Spinal cord (tissue), 10 donors: ENCODE measurements at places on chromosomes 5 and 9. TPM values are rescaled to one million over a fixed set of nuclear protein-coding genes. Genes with fewer than 3 reads are reported as not detected.

TXNDC8 gene
- not detected for polyA plus RNA-seq

RAD50 gene
- polyA plus RNA-seq = 22.0 TPM

IFNB1 gene
- not detected for polyA plus RNA-seq

ACER2 gene
- polyA plus RNA-seq = 2.8 TPM

FAM151B gene
- 3.7 TPM for polyA plus RNA-seq

C9 gene
- polyA plus RNA-seq = not detected

CARTPT gene
- polyA plus RNA-seq = 30.1 TPM

PCDHGB2 gene
- 9.0 TPM for polyA plus RNA-seq

ENHO gene
- 193 TPM for polyA plus RNA-seq

GDNF gene
- 0.47 TPM for polyA plus RNA-seq

NR5A1 gene
- polyA plus RNA-seq = 0.08 TPM

KIF4B gene
- polyA plus RNA-seq = 0.14 TPM

PLK2 gene
- 48.2 TPM for polyA plus RNA-seq

IPO11 gene
- 22.3 TPM for polyA plus RNA-seq

OR1J2 gene
- not detected for polyA plus RNA-seq

ZDHHC11B gene
- 37.2 TPM for polyA plus RNA-seq

CNTNAP3B gene
- 19.1 TPM for polyA plus RNA-seq

CDKN2B gene
- polyA plus RNA-seq = 1.8 TPM

INSYN2B gene
- polyA plus RNA-seq = 3.2 TPM

SPINK4 gene
- polyA plus RNA-seq = not detected
